ENCODE measurements at places on chromosomes 4 and X.

DNA sequence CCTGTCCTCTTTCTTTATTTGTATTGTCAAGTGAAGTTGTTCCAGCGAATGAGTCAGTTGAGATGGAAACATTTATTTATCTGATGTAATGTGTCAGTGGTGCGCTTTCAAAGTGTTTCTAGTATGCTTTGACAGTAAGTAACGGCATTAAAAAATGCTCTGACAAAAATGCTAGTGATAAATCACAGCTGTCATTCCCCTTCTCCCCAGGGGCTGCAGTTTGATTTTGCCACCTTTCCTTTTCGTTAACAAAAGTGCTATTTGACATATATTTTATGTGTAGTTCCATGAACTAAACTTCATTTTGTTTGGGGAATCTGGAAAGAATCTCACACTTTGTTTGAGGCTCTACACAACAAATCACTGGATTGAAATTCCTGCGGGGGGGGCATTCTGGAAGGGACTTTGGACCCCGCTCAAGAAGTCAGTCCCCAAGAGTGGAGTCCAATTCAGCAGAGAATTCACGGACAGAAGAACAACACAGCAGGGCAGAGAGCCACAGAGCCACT lies 7.6 kb upstream of the TBC1D19 start:
- peak; percentile 76 for DNase-seq

DNA sequence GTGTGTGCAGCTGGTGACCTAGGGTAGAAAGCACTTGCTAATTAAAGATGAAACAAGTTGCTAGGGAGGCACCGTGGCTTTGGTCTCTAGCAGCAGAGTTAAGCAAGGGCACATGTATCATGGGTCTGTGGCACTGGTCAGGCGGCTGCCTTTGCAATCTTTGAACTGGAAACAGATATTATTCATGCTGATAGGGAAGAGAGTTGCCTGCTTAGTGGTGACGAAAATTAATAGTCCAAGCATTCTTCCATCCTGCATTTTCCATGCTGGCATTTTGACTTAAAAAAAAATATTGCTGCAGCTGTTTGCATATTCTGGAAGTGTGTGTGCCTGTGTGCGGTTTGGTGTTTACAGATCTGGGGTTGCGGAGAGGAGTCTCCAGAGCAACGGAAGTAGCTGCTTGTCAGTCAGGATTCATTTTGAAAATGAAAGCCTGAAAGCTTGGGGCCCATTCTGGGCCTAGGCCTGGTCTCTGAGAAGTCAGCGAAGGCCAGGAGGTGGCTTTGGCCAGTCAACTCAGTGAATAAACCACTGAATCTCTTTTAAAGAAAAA lies 2.3 kb upstream of the SOWAHD start:
- DNase-seq, result no peak

- DNase-seq, result no peak
These were observed 1678.2 kb downstream of the ARAP2 start for GRCh38 chr4:34566091-34566490.

- no peak for DNase-seq
These were observed 987 bp downstream of the FREM3 start for GRCh38 chr4:143699331-143700045.

GRCh38 chr4:153273751-153274150 lies 69.5 kb downstream of the TRIM2 start:
- DNase-seq, result no peak

GRCh38 chr4:5710961-5711478 lies at the start of gene EVC:
Gene EVC (plus strand): TSS chr4:5711201. CDS start chr4:5711381, 180 bp downstream.
- peak; percentile 77 for DNase-seq

DNA sequence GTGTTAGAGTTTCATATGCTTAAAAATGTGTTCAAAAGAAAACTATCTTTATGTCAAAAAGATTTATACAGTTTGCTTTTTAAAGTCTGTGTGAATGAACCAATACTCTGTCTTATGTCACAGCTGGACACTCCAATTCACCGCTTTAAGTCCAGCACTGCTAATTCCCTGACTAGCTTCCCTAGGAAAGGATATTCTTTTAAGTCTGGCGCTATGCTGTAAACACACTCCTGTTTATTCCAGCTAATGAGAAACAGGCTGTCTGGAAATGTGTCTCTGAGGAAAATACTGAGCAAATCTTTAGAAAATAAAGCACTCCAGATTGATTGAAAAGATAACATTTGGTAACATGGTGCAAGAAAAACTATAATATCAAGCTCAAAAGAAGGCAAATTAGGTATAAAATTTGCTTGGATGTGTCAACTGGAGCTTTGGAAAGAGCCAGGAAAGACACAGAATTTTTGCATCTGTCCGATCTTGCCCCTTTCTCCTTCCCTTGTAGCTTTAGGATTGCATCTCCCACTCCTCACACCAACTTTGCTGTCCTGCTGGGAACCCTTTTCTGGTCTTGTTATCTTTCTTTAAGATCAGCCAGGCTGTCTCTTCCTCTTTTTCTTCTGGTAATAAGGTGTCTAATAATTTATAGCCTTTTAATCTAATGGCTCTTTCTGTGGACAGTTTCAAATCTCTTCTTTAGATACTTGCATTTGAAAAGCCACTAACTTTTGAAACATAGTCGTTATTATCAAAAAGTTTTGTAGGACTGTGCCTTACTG lies 40.9 kb upstream of the VEGFC start:
- DNase-seq, result peak; percentile 33

DNA sequence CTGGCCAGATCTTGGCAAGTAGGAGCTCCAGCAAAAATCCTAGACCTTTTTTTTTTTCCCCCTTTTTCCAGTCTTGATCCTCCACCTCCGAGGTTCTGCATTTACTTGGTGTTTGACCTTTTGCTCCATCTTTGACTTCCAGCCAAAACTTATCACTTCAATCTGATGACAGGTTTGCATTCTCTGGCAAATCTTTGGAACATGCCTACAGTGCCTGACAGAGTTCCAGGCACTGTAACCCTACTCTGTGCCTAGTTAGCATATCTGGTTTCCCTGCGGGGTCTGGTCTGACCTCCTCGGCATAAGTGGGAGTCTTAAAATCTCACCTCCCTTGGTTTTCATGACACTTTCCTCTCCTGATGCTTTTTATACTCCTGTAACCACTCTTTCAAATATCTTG lies 39.4 kb upstream of the NR3C2 start:
- no peak for DNase-seq

DNA sequence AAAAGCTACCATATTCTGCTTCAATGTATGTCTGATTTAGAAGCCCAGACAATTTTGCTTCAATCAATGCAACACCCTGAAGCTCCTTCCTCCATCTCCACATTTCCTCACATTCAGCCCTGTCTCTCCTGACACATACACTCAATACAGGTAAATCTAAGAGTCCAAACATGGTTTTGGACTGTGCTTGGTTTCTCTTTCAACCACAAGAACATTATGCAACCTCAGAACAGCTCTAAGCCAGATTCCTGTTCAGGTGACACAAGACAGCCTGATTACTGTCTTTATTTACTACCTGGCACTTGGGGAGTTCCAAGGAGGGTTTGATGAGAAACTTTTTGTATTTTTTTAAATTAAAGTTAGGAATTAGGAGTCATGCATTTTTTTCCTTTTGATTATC lies 307.5 kb upstream of the SLIT2 start:
- no peak for DNase-seq

DNA sequence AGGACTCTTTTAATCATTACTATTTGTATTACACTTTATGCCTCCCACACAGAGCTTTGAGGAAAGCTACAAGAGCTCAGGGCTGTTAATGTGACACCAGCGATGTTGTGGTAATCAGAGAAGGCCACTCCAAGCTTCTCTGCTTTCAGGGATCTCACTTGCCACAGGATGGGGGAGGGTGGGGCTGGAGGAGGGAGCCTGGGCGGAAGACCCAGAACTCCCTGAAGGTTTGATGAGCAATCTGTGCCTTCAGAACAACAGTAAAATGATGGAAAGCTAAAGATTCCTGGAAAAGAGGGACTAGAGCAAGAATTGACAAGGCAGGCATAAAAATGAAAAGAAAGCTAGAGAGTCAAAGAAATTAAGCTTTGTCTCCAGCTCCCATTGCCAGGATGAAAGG lies 75.6 kb downstream of the MAML3 start:
- peak; percentile 75 for DNase-seq

DNA sequence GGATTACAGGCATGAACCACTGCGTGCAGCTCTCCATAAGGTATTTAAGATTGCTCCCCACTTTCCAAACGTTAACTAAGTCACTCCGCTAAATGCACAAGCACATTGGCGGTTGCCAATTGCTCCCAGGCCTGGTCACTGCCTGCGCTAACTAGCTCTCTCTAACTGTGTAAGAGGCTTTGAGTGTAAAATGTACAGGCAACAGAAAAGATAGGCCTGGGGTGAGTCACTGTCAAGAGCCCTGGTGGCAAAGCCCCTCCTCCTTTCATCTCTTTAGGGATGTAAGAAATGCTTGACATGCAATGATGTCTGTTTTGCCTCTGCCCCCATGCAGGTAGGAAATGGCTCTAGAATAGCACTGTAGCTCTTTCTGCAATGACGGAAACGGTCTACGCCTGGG lies 329.7 kb upstream of the GATB start:
- DNase-seq, result peak; percentile 29

DNA sequence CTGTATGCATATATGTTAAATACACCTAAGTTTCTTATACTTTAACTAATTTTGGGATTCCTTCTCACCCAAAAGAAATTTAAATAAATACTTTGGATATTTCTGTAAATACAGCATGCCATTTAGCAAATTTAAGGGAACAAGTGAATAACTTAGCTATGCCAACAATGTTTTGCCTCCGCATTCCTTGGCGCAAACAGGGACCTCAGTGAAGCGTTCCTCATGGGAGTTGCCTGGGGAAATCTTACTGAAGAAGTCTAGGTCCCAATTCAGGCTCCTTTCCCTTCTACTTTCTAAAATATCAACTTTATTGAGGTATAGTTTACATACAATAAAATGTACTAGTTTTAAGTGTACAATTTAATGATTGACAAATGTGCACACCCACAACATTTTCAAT lies 25.0 kb downstream of the COL4A5 start:
- no peak for DNase-seq

GRCh38 chrX:38500866-38501265 lies 60.5 kb upstream of the TSPAN7 start:
- no peak for DNase-seq

GRCh38 chr4:118279920-118280432 lies 72.8 kb downstream of the PRSS12 start:
- peak; percentile 15 for DNase-seq

DNA sequence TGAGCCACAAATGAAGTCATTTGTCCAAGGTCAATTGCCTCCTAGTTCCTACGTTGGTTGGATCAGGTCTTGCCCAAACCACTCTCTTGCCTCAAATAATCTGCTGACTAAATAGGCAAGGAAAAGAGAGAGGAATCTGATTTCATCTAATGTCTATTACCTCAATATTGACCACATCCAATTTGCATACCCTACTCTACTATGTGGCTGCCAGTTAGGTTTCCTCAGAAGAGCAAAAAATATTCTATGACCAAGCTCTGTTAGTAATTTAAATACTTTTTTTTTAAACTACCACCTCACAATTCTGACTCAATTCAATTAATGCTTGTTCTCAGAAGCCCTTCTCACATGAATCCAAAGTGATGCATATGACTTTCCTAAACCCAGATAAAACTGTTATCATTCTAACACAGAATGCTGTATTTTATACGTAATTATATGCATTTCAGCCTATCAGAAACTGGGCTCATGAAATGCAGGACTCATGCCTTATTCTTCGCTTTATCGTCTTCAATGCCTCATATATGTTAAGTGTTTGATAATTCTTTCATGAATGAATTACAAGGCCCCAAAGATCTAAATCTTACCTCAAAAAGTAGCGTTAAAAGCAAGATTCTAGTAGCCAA lies 98.6 kb downstream of the HUWE1 start:
- DNase-seq, result no peak

DNA sequence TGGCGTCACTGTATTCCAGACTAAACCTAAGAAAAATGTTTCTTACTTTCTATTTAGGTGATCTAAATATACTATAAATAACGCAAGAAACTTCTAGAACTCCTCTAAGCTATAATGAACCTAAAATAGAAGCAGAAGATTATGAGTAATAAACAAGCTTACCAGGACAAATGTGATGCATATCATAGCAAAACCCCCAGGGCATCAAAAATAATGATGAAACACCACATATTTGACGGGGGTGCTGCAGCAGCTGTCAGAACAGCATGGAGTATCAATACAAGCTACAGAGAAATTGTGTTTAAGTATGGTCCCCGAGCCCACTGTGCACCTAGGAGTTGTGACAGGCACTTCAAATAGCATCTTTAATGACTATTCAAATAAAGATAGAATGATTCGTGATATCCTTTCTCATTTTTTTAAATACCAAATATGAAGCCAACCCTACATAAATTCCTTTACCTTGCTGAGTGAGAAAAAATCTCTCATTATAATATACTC lies 337.3 kb downstream of the CENPC start:
- DNase-seq, result no peak

DNA sequence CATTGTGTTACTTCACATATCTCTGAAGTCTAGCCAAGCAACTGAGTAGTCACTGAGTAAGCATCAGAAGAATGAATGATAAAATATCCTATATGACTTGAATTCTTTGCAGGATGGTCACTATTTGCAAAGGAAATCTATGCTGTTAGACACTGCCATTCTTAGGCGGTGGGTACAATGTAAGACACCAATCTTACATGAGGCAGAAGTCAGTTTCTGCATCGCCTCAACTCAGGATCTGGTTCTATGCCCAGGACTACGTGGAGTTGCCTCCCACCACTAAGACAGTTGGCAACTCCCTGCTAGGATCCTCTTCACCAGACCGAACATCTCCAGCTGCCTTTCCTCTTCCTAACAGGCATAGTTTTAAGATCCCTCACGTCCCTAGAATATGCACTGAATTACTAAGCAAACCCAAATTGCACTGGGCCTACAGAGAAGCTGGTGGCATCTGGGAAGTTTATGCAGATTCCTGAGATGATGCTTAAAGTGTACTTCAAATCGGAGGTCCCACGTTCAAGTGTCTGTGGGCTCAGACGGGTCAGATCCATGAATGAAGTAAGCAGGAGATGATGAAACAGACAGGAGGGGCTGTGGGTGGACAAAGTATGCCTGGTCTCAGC lies 45.6 kb downstream of the SEL1L3 start:
- peak; percentile 80 for DNase-seq

- DNase-seq, result peak; percentile 86
These were observed 2.2 kb upstream of the MID2 start for GRCh38 chrX:107823456-107823855.

DNA sequence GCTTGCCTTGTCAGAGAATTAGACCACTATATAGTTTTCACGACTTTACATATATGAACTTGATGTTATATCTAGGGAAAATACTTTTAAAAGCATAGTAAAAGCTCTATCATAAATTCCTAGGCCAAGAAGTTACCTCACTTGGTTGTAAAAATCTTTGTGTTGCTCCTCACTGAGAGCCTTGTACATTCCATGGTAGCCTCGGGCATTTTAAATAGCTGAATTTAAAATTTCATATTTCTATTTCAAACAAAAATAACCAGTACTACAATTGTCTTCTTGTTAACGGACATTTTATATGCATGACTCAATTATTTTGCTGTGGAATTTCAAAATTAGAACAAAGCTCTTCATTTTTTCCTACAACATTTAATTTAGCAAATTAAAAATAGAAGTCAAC lies 107.6 kb downstream of the MID1 start:
- DNase-seq, result no peak

GRCh38 chr4:94350095-94350494 lies 7.5 kb upstream of the HPGDS start:
- DNase-seq, result no peak
